RCC 7860 (cell line): ENCODE measurements at places on chromosomes 16 and 17.

DNA sequence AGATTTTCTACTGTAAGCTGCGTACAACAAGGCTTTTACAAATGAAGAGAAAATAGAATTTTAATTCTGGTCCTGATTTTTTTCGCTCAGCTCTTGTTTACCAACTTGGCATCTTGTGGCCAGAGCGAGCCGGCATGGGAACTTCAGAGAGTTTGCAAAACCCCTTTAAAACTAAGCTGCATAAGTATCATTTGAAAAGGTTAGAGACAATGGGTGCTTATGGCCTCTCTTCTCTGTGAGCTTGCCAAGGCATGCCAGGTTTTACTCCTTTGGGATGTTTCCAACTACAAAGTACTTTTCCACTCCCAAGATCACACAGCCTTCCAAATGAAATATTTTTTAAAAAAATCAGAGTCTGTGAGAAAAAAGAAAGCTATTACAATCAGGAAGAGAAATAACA, 62.4 kb upstream of the FA2H start:
- DNase-seq: no peak

GRCh38 chr16:76390476-76390875, 113.3 kb downstream of the CNTNAP4 start:
- DNase-seq: no peak

- DNase-seq: no peak
These were observed 4.6 kb downstream of the SEC14L5 start for GRCh38 chr16:4962716-4963115.

GRCh38 chr17:4997302-4998026, at the start of the genes INCA1 and KIF1C:
INCA1 (minus strand) TSS chr17:4997522; CDS start chr17:4994437, 3,085 bp downstream.
KIF1C (plus strand) TSS chr17:4997950; CDS start chr17:5000247, 2,297 bp downstream.
- peak; percentile 72 for DNase-seq

DNA sequence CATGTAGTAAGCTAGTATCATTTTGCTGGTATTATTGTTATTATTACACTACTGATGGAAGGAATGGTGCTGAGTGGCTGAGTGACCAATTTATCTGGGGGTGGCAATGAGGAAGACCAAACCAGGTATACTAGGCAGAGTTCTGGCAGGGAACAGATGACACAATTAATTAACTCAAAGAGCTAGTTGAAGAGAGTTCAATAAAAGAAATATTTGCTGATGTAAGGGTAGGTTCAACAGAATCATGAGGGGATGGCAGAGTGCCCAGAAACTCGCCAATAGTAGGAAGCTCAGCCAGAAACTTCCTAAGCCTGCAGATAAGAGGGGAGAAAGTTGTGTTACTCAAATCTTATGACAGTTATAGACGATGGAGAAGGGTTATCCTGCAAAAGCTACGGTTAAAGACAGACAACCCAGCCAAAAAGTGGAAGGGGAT, 352.5 kb downstream of the KCNJ2 start:
- DNase-seq: no peak

- DNase-seq: no peak
These were observed 57.6 kb downstream of the RAI1 start for GRCh38 chr17:17738901-17739300.

- no peak for DNase-seq
These were observed 46.7 kb upstream of the SLC5A10 start for GRCh38 chr17:18905226-18905625.

GRCh38 chr17:30103921-30104320, 12.7 kb upstream of the NSRP1 start:
- DNase-seq: no peak

DNA sequence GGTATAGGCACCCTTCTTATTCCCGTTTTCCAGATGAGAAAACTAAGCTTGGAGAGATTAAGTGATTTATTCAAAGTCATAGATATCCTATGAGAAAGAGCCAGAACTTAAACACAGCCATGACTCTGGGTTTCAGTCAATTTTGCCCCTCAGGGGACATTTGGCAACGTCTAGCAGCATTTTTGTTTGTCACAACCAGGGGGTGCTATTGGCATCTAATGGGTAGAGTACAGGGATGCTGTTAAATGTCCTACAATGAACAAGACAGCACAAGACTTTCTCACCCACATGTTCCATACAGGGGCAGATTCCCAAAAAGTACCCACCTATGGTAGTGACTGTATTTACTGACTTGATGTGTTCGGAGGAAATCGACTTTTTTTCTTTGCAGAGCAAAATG, 4.8 kb upstream of the SHISA9 start:
- peak; percentile 36 for DNase-seq

GRCh38 chr17:80402959-80403358, 12.0 kb upstream of the ENDOV start:
- DNase-seq: no peak

GRCh38 chr16:80896776-80897175, 92.4 kb upstream of the CDYL2 start:
- no peak for DNase-seq

DNA sequence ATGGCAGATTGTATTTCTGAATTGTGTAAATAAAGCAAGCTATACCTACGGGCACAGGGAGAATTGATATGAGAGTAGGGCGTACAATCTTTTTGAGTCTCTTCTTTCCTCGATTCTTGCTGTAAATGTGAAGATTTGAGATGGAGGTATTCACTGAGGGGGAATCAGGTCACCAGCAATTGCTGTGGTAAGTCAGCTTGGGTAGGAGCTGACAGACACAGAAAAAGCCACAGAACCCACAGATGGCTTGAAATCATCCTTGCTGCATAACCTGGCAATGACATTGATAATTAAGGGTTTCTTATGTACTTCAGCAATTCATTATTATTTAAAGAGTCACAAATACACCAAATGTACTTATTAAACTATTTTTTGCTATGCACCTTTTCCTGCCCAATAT, 164.2 kb downstream of the CNTNAP4 start:
- DNase-seq: no peak

DNA sequence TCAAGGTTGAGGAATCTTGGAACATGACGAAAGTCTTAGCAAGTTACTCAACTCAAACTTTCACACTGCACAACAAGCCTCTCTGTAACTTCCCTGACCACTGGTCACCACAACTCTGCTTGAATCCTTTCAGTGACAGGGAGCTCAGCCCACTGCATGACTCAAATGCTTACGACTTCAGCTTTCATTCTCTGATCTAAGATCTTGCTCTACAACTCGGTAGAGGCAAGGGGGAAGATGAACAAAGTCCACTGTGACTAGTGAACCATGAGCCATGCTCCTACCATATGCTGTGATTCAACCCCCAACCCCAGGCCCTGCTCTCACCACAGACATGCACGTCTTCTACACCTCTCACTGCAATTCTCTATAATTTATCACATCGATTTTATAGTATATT, 160.9 kb downstream of the SLC39A11 start:
- DNase-seq: peak; percentile 96

DNA sequence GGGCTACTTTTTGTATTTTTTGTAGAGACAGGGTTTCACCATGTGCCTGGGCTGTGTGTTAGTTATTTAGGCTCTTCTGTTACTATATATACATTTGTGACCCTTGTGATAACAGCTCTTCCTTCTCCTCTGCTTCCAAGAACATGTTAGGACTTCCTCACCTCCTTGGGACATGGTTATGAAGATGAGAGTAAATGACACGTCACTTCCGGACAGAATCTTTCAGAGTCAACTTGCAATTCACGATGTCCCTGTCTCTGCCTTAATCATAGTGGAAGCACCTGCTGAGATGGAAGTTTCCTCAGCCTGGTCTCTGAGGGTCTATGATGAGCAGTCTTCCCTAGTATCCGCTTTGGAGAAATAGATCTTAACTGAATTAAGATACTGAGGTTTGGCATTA, 42.9 kb downstream of the CCDC42 start:
- no peak for DNase-seq

DNA sequence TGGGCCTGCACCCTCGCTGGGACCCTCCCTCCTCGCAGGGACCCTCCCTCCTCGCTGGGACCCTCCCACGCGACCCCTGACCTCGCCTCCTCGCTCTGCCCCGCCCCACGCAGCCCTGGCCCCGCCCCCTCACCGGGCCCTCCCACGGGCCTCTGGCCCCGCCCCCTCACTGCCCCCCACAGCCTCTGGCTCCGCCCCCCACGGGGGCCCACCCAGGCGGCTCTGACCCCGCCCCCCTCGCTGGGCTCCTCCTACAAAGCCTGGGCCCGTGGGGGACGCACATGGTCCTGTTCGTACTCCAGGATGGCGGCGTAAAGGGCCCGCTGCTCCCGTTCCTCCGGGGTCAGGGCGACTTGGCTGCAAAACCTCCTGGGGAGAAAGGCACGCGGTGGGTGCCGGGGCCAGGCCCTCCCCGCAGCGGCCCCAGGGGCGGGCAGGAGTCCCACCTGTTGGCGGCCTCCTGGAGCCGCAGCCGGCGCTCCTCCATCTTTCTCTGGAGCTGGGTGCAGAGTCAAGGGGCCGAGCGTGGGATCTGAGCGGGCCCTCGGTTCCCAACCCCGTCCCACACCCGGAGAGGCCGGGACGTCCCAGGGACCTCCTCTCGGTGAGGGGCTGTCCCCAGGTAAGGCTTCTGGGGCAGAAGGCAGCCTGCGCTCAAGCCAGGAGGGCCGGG, 9.0 kb downstream of the VPS9D1 start:
- DNase-seq: peak; percentile 10

GRCh38 chr16:74503412-74503811, 82.1 kb upstream of the CLEC18B start:
- peak; percentile 81 for DNase-seq

GRCh38 chr17:50513495-50513894, 5.3 kb downstream of the MYCBPAP start:
- DNase-seq: no peak

DNA sequence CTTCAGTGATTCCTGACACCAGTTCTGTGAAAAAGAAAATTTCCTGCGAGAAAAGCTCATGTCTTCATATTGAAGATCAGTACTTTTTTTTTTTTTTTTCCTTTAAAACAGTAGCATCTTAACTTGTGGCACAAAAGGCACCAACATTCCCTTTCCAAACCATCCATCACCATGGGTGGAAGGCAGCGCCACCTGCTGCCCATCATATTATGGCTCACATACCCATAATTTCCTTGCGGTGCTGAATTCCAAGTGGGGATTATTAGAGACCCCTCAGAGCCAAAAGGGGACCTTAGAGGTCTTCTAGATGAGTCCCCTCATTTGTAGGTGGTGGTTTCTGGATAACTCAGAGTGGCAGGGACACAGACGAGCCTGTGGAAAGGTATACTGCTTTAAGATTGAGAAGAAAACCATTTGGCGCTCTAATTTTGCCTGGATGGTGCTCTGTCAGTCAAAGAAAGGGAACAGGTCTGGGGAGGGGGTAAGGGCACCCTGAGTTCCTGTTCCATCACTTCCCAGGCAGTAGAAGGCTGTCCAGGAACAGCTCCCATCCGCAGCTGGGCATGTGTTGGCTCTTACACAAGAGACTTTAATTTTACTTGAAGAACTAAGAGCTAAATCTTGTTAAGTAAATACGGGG, 7.9 kb upstream of the SOST start:
- DNase-seq: no peak
